Lower leg skin (tissue), 4 donors: ENCODE measurements at places on chromosomes 5 and 9.

GRCh38 chr9:80797101-80797829, 892.1 kb downstream of the TLE1 start:
- DNase-seq = no peak

DNA sequence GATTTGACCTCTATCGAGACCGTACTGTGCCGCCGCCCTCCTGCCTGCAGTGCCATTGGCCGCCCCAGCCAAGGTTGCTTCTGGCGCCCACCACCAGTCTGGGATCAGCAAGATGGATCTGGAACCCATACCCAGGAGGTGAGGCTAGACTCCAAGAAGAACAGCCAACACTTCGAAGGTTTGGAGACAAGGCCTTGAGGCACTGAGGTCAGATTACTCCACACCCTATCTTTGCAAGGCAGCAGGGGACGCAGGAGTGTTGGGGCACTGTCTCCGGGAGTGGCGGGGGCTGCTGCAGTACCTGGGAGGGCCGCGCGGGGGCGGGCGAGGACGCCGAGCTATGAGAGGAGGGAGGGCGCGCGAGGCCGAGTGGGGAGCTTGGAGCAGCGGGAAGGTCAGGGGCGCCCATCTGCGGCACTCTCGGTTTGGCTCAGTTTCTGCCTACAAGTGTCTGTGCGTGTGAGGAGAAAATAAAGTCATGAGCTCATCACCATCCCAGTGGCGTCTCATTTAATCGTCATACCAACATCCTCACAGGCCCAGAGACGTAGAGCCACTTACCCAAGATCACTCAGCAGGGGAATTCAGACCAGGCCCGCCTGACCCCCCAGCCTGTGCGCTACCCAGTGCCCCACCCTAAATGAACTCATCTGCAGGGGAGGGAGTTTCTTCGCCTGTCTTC, 20.5 kb upstream of the PSD2 start:
- DNase-seq = peak; percentile 36

- DNase-seq = no peak
Measured at GRCh38 chr5:10451137-10451824, 9.6 kb downstream of the ROPN1L start.

GRCh38 chr5:96868603-96869371, 7.5 kb upstream of the ERAP2 start:
- no peak for DNase-seq

DNA sequence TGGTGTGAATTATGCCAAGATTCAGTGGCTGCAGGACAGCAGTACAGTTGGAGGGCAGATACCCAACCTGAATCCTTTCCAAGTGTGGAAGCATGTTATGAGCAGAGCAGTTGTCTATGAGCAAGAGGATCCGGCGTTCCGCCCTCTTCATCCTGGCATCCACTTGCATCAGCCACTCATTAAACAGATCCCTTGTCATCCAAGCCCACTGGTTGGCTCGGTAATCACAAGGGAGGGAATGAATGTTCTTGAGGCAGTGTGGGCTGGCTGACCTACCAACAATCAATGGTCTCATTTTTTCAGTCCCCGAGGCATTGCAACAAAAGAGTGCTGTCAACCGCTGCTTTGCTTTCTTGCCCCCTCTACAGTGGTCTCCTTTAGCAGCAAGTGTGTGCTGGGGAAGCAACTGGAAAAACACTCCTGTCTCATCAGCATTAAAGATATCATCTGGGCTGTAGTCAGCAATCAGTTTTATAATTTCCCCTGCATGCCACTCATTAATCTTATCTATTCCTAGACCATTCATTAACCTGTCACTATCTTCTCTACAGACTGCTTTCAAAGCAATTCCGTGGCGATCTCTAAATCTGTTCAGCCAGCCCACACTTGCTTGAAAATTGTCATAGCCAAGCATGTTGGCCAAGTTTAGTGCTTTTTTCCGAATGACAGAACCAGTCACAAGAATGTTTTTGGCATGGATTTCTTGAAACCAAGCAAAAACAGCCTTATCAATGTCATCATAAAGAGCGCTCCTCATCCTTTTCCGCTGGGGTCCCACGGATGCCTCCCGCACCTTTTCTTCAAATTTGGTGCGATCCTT, 4.9 kb downstream of the TIGD6 start:
- no peak for DNase-seq

- no peak for DNase-seq
Measured at GRCh38 chr9:114823441-114823840, 17.6 kb upstream of the TNFSF15 start.

DNA sequence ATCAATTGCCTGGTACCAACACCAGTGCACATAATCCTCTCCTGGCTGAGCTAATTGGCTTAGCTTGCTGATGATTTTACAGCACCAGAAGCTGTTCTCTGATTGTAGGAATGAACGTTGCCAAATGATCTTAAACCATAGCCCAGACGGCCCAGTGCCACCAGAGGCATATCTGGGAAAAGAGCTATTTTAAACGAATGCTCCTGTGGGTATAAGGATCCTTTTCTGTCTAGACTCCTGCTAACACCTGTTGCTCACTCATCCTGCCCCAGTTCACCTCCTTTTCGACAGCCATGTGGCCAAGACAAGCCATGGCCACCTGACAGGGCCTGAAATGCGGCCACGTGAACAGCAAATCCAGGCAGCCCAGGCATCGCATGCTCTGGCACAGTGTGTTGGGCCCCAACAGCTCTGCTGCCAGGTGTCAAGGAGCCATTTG, 289.9 kb upstream of the SLC30A5 start:
- DNase-seq = no peak
